ENCODE measurements at places on chromosomes 12 and 14.
A peak's percentile ranks its signal among the peaks of the same experiment; 100 is the strongest.

- DNase-seq: no peak
Measured at GRCh38 chr14:59847711-59848110, 22.9 kb downstream of the RTN1 start.

DNA sequence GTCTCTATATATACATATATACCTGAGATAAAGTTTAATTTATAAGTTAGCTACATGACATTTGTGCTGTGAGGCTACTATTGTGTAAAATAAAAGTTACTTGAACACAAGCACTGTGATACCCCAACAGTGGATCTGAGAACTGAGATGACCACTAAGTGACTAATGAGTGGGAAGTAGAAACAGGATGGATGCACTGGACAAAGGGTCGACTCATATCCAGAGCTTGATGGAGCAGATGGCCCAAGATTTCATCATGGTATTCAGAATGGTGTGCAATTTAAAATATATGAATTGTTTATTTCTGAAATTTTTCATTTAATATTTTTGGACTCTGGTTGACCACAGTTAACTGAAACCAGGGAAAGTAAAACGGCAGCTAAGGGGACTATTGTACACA, 908.6 kb upstream of the MDGA2 start:
- DNase-seq: no peak

DNA sequence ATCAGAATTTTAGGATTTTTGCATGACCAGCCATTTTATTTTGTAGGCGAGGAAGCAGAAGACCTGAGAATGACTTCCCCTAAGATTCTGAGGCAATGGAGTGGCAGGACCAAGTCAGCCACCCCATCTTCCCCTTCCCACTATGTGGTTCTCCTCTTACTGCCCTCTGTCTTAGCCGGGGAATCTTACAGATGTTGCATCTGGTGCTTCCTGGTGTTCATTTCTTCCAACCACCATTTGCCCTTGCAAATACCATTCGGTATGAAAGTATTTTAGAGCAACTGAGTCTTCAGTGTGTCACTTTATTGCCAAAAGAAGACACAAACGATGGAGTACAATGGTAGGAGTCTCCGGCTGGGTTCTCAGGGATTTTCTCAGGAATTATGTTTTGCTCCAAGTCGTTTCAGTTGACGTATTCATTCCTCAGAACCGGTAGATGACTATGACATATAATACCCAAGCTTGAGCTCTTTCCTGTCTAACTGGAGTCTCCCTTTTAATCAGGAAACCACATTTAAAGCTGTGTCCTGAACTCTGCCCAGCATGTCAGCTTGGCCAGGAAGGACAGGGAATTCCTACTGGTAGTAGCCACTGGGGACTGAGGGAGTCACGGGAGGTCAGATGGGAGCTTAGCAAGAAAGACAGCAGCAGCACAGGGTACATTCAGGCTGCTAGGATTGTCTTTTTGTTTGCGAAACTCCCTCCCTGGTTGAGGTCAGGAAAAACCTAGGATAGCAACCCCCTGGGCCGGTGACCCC, 87.0 kb downstream of the SAMD4A start:
- no peak for DNase-seq

GRCh38 chr12:48350249-48351021, at the start of gene ZNF641:
Gene ZNF641 (minus strand): TSS chr12:48350919. CDS start chr12:48348090, 2,829 bp downstream.
- peak; percentile 93 for DNase-seq

GRCh38 chr12:1466481-1467154, 127.8 kb downstream of the FBXL14 start:
- no peak for DNase-seq

DNA sequence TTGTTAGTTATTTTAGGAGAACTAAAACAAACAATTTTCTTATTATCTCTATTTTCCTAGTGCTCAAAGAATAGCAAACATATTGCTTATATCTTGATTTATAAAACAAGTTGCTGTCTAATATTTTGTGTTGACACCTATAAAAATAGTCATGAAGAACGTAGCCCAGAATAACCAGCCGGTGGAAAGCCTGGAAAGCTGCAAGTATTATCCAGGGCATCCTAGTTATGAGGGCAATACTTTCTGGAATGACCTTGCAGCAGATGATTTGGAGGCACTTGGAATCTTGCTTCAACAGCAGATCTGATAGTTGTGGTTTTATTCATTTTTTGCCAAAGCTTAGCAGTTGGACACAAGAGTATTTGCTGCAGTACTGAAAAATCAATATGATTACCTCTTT, 948.7 kb downstream of the LRFN5 start:
- no peak for DNase-seq

DNA sequence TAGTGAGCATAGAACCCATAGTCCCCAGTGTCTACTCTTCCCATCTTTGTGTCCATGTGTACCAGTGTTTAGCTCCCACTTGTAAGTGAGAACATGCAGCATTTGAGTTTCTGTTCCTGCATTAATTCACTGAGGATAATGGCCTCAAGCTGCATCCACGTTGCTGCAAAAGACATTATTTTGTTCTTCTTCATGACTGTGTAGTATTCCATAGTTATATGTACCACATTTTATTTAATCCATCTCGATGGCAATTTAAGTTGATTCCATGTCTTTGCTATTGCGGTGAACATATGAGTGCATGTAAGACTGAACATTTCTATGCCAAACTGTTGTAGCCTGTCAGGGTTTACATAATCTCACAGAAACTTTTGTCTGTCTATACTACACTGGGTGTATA, 237.2 kb downstream of the IPO8 start:
- no peak for DNase-seq

Data from brain (organoid and tissue), 16 donors.